Stomach (tissue), 19 donors: ENCODE measurements at places on chromosomes 11 and 22. TPM values are rescaled to one million over a fixed set of nuclear protein-coding genes. Genes with fewer than 3 reads are reported as not detected.
A peak's percentile ranks its signal among the peaks of the same experiment; 100 is the strongest.

Gene HPX
- total RNA-seq = 27.2 TPM

Gene DLG2
- 1.8 TPM for total RNA-seq

Gene MYOD1
- total RNA-seq = not detected

Gene OR4X2
- total RNA-seq = not detected

Gene CDC42EP1
- 143 TPM for total RNA-seq

Gene FZD4
- 18.1 TPM for total RNA-seq

Gene BDNF
- 0.29 TPM for total RNA-seq

Gene BTBD18
- not detected for total RNA-seq

Gene GPHA2
- total RNA-seq = not detected

Gene HTR3B
- total RNA-seq = not detected

DNA sequence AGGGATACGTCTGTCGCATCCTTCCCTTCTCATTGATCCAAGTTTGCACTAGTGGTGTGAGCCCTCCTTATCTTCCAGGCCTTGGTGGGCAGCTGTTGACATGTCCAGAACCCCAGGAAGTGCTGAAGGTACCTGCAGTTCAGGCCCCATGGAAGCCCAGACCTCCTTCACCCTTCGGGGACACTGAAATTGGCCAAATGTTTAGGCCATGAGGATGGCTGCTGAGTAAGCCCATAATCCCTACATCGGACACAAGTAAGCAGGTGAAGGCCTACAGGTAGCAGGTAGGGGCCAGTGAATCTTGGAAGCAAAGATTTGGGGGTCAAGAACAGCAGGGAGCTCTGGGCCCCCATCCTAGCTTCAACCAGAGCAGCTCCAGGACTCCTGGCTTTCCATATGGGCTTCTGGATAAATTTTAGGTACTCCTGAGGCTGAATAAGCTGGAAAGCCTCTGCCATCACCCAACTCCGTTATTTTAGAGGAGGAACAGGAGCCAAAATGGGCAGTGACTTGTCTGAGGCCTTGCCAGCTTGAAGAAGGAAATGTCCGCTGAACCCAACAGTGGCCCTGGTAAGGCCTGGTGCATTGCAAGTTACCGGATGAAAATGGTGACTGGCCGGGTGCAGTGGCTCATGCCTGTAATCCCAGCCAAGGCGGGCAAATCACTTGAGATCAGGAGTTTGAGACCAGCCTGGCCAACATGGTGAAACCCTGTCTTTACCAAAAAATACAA is 45.2 kb downstream of the MORC2 start:
- DNase-seq = no peak
- peaks cover 15% of the 10 kb centered on the region for H3K4me1 ChIP-seq
- no peaks in the 10 kb centered on the region for H3K27me3 ChIP-seq

DNA sequence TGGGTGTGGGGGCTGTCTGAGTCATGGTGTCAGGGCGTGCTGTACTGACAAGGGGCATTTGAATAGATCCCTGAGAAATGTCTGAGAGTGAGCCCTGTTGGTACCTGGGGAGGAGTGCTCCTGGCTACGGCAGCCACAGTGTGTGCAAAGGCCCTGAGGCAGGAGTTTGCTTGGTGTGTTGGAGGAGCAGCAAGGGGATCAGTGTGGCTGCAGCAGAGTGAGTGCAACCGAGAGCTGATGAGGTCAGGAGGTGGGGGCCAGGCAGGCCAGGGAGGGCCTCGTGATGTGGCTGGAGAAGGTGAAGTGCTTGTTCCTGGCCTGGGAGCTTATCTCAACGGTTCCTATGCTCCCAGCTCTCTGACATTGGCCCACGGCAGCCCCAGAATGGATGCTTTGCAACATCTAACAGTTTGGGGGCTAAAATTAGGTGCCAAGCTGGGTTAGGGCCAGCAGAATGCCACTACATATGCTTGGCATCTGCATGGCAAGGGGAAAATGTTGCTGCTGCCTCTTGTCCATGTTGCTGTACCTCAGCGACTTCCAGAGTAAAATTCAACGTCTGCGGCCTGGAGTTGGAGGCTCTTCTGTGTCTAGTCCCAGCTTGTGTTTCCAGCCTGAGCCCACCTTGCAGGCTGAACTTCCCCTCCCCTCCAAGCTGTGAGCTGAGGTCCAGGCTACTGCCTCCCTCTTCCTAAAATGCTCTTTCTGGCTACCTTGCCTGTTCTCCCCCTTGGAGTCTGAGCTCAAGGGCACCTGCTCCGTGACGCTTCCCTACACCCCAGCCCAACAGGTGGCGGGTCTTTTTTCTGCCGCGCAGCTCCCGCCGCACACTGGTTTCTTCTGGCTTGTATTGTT is 48.2 kb upstream of the MYEOV start:
- peak; percentile 23 for DNase-seq
- H3K4me3 ChIP-seq = no peak overlapping the region
- no peaks in the 10 kb centered on the region for H3K27me3 ChIP-seq
- no peaks in the 10 kb centered on the region for H3K4me1 ChIP-seq
- no peak overlapping the region for H3K27ac ChIP-seq

DNA sequence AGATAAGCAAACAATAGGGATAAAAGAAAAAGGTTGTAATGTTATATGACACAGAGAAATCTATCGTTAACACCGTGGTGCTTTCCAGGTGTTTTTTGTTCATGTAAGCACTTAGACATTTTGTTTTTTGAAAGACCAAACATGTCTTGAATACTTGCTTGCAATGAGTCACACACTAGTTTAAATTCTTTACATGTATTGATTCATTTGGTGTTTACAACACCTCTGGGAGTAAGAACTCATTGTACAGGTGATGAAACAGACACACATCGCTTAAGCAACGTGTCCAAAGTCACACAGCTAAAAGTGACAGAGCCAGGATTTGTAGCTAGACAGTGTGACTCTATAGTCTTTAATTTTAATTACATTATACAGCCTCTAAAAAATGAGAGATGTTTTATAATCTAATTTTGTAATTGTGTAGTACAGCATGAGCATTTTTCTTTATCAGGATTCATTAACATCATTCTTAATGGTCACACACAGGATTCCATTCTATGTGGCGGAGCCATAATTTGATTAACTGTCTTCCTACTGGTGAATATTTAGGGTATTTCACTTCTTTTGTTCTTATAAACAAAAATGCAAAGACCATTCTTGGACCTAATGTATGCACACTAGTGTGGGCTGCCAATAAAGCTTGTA is 148.8 kb downstream of the DBX1 start:
- H3K27me3 ChIP-seq = no peaks in the 10 kb centered on the region
- no peak overlapping the region for H3K27ac ChIP-seq
- no peak for DNase-seq
- H3K4me1 ChIP-seq = peaks cover 34% of the 10 kb centered on the region

DNA sequence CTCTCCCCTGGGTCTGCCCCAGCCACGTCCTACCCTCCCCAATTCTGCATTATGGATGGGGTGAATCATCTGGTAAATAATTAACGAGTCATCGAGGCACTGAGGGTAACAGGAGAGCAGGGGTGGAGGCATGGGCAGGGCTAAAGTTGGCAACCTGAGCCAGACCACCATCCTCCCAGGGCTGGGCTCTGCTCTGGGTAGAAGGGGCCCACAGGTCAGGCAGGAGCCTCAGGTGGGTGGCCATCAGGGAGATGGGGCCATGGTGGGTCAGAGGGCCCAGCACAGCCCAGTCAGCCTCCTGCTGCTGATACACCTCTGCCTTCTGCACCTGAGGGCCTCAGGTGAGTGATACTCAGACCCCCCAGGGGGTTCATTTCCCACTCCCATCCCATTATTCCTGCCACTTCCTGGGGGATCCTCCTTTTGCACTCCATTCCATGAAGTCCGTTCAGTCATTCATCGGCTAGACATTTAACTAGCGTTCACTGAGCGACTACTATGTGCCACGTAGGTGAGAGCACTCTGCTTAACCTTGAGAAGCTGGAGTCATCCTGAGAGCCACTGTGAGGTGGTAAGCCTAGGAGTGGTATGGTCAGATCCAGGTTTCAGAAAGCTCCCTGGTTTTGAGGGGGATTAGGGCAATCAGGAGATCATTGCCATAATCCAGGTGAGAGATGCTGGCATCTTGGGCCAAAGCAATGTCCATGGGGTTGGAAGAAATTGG is at the start of gene VSIG10L2:
Gene VSIG10L2 (plus strand): TSS at position 248 of the 724 bp plus-strand sequence. CDS start 12 bp downstream, at position 260.
- H3K4me1 ChIP-seq = peaks cover 13% of the 10 kb centered on the region
- H3K27ac ChIP-seq = no peak within 1 kb of the TSS
- no peaks in the 10 kb centered on the region for H3K36me3 ChIP-seq
- H3K4me3 ChIP-seq = no peak within 1 kb of the TSS
- no peak for DNase-seq
- no peaks in the 10 kb centered on the region for H3K27me3 ChIP-seq

DNA sequence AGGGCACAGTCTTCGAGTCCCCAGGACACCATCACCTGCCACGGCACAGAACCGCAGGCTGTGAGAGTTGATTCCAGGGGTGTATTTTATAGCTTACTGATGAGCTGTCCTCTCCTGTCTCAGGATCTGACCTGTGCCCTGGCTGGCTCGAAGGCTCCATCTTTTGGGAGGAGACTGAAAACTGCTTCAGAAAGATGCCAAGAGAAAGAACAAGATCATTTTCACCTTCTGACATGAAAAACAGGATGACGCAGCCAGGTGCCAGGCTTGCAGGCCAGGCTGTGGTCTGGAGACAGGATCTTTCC is 2.2 kb downstream of the MRGPRD start:
- no peak overlapping the region for H3K27ac ChIP-seq
- no peak overlapping the region for H3K4me3 ChIP-seq
- no peaks in the 10 kb centered on the region for H3K4me1 ChIP-seq
- no peak for DNase-seq
- H3K27me3 ChIP-seq = peaks cover 8% of the 10 kb centered on the region

GRCh38 chr11:44029977-44030911 is 17.5 kb upstream of the ACCSL start:
- H3K27me3 ChIP-seq = no peaks in the 10 kb centered on the region
- peaks cover 21% of the 10 kb centered on the region for H3K4me1 ChIP-seq
- peak overlapping the region; percentile 75 for H3K27ac ChIP-seq
- no peak overlapping the region for H3K4me3 ChIP-seq

GRCh38 chr11:31809857-31810778 is 1.0 kb downstream of the PAX6 start:
- H3K4me1 ChIP-seq = peaks cover 72% of the 10 kb centered on the region
- H3K27ac ChIP-seq = no peak overlapping the region
- no peaks in the 10 kb centered on the region for H3K36me3 ChIP-seq
- DNase-seq = no peak
- H3K27me3 ChIP-seq = peaks cover 72% of the 10 kb centered on the region

DNA sequence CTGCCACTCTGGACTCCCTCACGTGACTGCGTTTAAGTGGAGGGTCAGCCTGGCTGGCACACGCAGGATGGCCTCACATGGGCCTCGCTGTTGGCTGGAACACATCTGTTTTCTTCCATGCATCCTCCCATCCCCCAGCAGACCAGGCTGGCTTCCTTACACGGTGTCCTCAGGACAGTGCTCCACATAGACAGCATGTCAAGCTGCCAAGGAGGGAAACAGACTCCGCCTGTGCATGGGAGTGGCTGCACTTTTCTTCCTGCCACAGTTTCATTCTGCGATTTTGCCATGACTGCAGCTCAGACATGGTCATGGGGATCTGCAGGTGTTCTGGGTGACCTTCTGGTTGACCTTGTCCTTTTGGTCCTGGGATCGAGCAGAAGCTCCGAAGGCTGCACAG is 344.2 kb downstream of the SHANK2 start:
- no peaks in the 10 kb centered on the region for H3K27me3 ChIP-seq
- no peaks in the 10 kb centered on the region for H3K36me3 ChIP-seq
- H3K4me3 ChIP-seq = no peak overlapping the region
- H3K4me1 ChIP-seq = no peaks in the 10 kb centered on the region
- DNase-seq = no peak

DNA sequence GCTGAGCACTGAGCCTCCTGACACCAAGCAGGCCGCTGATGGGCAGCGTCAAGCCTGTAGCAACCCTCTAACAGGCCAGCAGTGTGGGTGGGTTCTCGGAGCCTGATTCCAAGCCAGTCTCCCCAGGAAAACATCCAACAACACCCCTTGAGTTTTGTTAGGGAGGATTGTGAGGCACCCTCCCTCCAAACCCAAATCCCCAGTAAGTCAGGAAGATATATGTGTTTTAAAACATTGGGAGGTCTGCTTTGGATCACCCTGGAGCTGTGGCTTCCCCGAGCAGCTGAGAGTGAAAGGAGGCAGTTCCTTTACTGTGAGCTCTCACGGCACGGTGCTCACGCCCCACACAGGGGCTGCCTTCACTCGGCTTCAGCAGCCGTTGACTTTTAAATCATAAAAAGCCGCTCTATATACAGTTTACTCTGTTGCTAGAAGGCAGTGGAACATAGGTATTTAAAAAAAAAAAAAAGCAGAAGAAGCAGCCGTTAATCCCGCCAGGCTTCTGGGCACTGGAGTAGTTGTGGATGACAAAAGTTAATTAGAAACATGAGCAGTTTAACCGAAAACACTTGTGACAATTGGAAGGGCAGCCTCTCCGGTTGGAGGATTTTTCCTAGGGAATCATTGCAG is 218.6 kb downstream of the NAV2 start:
- peaks cover 30% of the 10 kb centered on the region for H3K36me3 ChIP-seq
- DNase-seq = no peak
- H3K4me1 ChIP-seq = peaks cover 18% of the 10 kb centered on the region
- H3K4me3 ChIP-seq = no peak overlapping the region
- no peaks in the 10 kb centered on the region for H3K27me3 ChIP-seq

- H3K4me1 ChIP-seq = no peaks in the 10 kb centered on the region
- H3K36me3 ChIP-seq = no peaks in the 10 kb centered on the region
- no peak for DNase-seq
- H3K27ac ChIP-seq = no peak overlapping the region
- no peaks in the 10 kb centered on the region for H3K27me3 ChIP-seq
These were observed 9.9 kb upstream of the OR8D2 start for GRCh38 chr11:124329787-124330478.

GRCh38 chr22:29470159-29470855 is 9.7 kb upstream of the NEFH start:
- H3K27me3 ChIP-seq = peaks cover 69% of the 10 kb centered on the region
- H3K27ac ChIP-seq = no peak overlapping the region
- H3K36me3 ChIP-seq = no peaks in the 10 kb centered on the region
- H3K4me1 ChIP-seq = peaks cover 12% of the 10 kb centered on the region

- peak; percentile 71 for DNase-seq
- no peak overlapping the region for H3K4me3 ChIP-seq
- H3K27me3 ChIP-seq = no peaks in the 10 kb centered on the region
These were observed 3.1 kb downstream of the ASRGL1 start for GRCh38 chr11:62340269-62340901.

GRCh38 chr22:31776231-31776630 is 22.4 kb downstream of the DEPDC5 start:
- H3K4me1 ChIP-seq = no peaks in the 10 kb centered on the region
- no peak overlapping the region for H3K4me3 ChIP-seq
- DNase-seq = peak; percentile 10
- no peak overlapping the region for H3K27ac ChIP-seq
- H3K27me3 ChIP-seq = no peaks in the 10 kb centered on the region

GRCh38 chr11:113684496-113684895 is 21.6 kb downstream of the TMPRSS5 start:
- no peak overlapping the region for H3K4me3 ChIP-seq
- H3K36me3 ChIP-seq = no peaks in the 10 kb centered on the region
- peaks cover 10% of the 10 kb centered on the region for H3K4me1 ChIP-seq
- no peaks in the 10 kb centered on the region for H3K27me3 ChIP-seq
- DNase-seq = no peak
- H3K27ac ChIP-seq = no peak overlapping the region

DNA sequence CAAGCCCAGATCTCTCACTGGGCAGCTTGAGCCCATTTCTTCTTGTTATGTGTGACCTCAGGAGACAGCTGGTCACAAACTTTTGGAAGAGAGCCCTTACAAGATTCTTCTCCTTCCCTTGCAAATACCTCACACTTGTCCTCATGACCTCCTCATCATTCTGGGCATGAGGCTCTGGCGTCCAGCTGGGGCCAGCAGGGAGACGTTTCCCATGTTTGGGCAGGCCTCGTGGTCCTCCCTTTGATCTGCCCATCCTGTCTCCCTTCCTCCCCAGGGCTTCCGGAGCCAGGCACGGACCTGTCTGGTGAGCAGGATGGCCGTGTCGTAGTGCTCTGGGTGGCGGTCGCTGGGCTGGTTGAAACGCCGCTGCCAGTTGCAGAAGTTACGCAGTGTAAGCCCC is 9.7 kb downstream of the ADAMTS8 start:
- no peak overlapping the region for H3K4me3 ChIP-seq
- peaks cover 8% of the 10 kb centered on the region for H3K27me3 ChIP-seq
- H3K4me1 ChIP-seq = peaks cover 35% of the 10 kb centered on the region
- DNase-seq = no peak
